Activated naive CD8-positive, alpha-beta T cell treated with anti-CD3 and anti-CD28 coated beads, Interleukin-2, amount 50 U/mL, for 24 hours (primary cell): ENCODE measurements at places on chromosomes 16 and 17.

DNA sequence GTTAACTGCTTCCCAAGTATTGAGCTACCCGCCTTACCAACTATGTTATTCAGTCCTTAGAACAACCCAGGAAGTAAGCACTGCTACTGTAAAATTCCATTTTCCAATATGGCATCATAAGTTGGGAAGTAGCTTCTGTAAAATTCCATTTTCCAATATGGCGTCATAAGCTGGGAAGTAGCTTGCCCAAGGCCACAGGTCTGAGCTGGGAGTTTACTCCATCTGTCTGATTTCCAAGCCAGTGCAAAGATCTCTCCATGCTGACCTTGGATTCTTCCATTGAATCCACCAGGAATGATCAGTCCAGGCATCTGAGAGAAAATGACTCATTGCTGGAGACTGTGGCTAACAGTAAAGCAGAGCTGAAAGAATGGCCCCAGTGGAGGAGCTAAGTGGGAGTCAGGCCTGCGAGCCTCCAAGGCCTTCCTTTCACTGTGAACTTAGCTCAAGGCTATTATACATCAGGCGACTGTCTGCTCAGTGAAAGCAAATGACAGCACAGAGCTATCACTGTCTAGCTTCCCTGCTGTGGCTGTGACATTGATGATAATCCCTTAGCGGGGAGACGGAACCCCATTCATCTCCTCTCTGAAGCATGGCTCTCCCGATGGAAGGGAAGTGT, 430.4 kb downstream of the HAPSTR1 start:
- no peak for DNase-seq

GRCh38 chr17:12545877-12546513, 119.7 kb upstream of the MYOCD start:
- peak; percentile 6 for DNase-seq

- DNase-seq: no peak
These were observed 538.5 kb upstream of the CDH11 start for GRCh38 chr16:65660390-65660789.

DNA sequence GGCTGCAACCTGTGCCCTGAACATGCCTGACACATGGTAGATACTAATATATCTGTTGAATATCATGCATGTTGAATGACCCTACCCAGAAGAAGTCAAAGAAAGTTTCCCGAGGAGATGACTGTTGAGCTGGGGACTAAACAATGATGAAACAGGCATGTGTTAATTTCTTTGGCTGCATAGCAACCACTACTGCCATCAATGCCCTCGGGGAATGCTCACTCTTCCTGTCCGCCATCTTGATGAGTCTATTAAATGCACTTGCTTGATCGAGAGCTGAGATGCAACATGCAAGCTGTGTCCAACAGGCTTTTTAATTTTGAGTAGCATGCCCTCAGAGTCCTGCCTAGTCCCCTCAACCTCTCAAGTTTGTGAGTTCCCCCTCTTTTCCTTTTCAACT, 31.3 kb downstream of the GRIN2A start:
- DNase-seq: no peak

- peak; percentile 74 for DNase-seq
These were observed 2.5 kb upstream of the LASP1 start for GRCh38 chr17:38867179-38867967.

- no peak for DNase-seq
These were observed 116.5 kb downstream of the ADCY9 start for GRCh38 chr16:3999479-4000325.

- no peak for DNase-seq
These were observed 41.1 kb upstream of the KIFC3 start for GRCh38 chr16:57843400-57843799.

- DNase-seq: no peak
These were observed 220.0 kb downstream of the NTN1 start for GRCh38 chr17:9241371-9241712.

DNA sequence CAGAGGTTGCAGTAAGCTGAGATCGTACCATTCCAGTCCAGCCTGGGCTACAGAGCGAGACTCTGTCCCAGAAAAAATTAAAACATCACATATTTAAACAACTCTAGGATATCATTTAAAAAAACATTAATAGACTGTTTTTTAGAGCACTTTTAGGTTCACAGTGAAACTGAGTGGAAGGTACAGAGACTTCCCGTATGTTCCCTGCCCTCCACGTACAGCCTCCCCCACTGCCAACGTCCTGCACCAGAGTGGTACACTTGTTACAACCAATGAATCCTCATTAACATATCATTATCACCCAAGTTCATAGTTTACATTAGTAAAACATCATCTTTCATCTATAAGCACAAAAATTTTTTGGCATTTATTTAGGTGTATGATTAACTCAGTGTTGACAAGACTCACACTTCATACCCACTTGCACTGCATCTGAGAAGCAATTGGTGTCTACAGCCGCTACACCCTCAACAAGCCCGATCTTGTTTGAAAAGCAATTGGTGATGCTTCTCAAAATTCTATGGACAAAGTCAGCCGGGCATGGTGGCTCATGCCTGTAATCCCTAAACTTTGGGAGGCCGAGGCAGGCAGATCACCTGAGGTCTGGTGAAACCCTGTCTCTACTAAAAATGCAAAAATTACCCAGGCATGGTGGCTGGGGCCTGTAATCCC, 39.9 kb upstream of the STH start:
- DNase-seq: no peak

GRCh38 chr16:66366433-66367299, at the start of gene CDH5:
Gene CDH5, plus strand, starts transcription at chr16:66366691. Its CDS starts 12,647 bp downstream, at chr16:66379338.
- DNase-seq: no peak

DNA sequence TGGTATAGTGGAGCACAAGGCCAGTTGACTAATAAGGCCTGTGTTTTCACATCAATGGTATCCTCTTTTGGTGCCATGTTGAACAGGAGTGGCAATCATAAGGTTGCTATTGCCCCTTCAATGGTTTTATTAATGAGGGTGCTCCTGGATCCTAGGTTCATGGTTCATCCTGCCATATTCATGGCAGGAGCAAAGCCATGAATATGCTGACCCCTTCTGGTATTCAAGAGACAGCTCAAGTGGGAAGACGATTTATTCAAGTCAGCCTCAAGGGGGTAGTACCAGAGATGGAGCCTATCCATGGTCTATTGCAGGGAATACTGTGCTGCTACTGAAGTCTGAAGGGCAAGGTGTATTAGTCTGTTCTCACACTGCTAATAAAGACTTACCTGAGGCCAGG, 2.6 kb downstream of the ABCA9 start:
- no peak for DNase-seq

DNA sequence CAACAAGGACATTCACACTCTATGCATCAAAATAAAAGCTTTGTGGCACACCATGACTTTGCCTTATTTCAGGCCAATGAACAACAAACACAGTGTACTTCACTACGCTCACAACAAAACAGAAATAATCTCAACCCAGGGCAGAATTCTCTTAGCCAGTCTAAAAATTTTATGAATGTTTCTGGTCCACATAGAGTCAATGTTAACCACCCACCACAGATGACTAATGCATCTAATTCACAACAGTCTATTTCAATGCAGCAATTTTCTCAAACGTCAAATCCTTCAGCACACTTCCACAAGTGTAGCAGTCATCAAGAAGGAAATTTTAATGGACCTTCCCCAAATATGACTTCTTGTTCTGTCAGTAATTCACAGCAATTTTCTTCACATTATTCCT, 101.7 kb downstream of the CHD9 start:
- no peak for DNase-seq

- no peak for DNase-seq
These were observed 8.9 kb downstream of the CCNF start for GRCh38 chr16:2438121-2438520.

DNA sequence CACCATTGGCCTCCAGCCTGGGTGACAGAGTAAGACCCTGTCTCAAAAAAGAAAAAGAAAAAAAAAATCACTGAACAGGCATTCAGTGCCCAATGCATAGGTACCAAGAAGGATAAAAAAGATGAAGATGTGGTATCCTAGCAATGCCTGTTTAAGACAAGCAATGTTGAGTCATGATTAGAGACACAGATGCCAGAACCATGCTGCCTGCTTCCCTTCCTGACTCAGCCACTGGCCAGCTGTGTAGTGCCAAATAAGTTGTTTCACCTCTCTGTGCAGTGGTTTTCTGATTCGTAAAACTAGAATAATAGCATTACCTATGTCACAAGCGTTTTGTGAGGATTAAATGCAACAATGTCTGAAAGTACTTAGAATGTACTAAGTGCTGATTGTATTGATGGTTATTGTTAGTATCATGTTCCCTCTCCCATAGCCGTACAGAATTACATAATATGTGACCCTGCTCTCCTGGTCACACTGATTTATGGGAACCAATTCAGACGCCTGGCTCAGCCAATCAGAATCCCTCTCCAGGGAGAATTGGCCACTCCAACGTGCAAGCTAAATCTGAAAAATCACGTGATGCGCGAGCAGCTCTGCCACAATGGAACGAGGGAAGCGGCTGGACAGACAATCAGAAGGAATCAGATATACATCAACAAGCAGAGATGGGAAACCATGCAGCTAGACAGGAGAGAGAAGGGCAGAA, 241.9 kb downstream of the SLC39A11 start:
- DNase-seq: no peak

DNA sequence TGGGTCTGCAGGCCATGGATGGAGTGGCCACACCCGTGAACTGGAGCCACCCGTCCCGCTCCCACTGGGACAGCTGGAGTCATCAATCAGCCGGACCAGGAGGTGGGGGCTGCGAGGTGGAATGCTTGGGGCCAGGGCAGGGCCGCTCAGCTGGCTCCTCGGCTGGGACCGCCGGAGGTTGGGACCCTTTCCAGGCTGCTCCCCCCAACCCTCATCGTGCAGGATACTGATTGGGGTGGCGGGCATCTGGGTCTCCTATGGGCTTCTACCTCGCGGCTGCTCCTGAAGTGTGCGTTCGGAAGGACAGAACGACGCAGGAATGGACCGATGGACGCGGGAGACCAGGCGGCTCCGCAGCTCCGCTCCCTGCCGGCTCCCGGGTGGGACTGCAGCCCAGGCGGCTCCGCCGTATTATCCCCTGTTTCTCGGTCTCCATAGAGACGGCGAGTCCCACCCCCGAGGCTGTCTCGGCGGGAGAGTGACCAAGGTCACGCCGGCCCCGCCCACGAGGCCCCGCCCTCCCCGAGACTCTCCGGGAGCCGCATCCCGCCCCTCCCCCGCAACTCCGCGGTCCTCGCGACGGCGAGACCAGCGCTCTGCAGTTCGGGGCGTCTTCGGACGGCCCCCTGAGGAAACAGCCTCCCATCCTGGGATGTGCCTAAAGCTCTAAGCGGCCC, at the start of gene TPPP3:
Gene TPPP3, minus strand, starts transcription at position 388 of the 677 bp plus-strand sequence. CDS start 2,387 bp downstream, outside the sequence.
- peak; percentile 61 for DNase-seq

- DNase-seq: no peak
These were observed 50.4 kb downstream of the VAT1L start for GRCh38 chr16:77838597-77839255.

GRCh38 chr17:80503031-80503430, 26.6 kb upstream of the NPTX1 start:
- DNase-seq: no peak
